Activated naive CD4-positive, alpha-beta T cell treated with anti-CD3 and anti-CD28 coated beads, Interleukin-2, amount 50 U/mL, for 16 hours (primary cell): ENCODE measurements at places on chromosomes 11 and 22.

- no peak for DNase-seq
Measured at GRCh38 chr22:45475063-45475747, 27.5 kb upstream of the FBLN1 start.

DNA sequence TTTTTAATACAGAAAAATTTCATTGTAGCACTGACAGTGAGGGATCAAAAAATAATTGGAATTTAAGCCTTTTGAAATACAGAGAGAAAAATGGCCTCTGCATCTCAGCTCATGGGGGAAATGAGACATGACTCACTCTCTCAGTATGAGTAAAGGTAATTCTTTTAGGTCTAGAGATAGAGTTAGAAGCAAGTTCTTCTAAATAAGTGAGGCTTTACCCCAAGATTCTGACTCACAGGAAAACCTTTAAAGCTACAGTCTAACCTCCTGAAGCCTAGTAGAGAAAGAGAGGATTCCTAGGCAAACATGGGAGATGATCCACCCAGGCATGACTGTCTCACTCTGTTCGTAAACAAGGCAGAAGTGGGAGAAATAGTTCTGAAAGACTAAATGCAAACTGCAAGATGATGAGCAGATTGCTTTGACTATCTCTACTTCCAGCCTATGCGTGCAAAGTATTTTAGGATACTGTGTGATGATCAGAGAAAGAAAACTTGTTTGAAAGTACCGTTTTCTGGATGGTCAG is 1003.3 kb upstream of the CCDC90B start:
- DNase-seq, result no peak

GRCh38 chr11:107197932-107198331 is 179.7 kb upstream of the GUCY1A2 start:
- DNase-seq, result no peak

GRCh38 chr11:77968337-77968736 is 26.1 kb downstream of the INTS4 start:
- DNase-seq, result no peak

DNA sequence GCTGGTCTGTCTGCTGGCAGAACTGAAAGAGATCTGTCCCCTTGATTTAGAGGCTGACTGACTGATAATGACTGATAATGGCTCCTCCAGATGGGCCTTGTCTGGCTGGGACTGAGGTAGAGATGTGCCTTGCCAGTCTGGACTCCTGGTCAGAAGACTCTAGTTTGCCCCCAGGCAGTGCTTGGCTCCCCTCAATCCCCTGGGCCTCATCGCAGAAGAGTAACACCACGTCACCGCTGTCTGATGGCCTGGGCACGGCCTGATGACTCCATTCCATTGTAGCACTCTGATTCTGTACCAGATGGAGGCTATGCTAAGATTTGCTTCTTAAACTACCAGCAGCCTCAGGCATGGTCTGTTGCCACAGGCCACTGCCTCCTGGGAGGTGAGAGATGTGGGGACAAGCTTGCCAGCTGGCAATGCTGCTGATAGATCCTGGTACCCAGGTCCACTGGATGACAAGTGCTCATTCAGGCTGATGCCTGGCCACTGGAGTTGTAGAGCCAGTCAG is 19.1 kb downstream of the CYB5R2 start:
- DNase-seq, result no peak

- no peak for DNase-seq
Measured at GRCh38 chr11:1059759-1060158, 14.9 kb upstream of the MUC2 start.

DNA sequence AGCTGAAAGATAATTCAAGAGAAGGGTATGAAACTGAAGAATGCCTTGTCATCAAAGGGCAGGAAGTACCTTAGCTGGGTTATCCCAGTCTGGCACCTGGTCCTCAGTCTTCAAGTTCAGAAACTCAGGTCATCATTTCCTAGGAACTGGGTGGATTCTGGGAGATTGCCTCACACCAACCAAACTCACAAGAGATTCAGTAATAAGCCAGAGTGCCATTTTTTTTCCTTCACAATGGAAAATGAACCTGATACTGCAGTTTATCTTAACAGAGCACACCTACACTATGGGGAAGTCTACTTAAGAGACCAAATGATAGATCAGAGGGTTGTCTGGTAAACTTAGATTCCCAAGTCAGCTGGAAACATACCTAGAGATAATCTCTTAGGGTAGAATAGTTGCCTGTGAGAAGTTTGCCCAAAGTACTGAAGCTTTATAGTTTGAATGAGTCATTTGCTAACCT is 3.8 kb upstream of the BUD13 start:
- DNase-seq, result no peak

DNA sequence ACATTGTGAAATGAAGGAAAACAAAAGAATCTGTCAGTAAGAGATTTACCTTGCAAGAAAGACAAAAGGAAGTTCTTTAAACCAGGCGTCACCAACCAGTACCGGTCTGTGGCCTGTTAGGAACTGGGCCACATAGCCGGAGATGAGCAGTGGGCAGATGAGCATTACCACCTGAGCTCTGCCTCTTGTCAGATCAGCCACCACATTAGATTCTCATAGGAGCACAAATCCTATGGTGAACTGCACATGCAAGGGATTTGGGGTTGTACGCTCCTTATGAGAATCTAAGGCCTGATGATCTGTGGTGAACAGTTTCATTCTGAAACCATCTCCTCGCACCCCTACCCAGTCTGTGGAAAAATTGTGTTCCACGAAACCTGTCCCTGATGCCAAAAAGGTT is 108.2 kb downstream of the CYP2R1 start:
- DNase-seq, result no peak

DNA sequence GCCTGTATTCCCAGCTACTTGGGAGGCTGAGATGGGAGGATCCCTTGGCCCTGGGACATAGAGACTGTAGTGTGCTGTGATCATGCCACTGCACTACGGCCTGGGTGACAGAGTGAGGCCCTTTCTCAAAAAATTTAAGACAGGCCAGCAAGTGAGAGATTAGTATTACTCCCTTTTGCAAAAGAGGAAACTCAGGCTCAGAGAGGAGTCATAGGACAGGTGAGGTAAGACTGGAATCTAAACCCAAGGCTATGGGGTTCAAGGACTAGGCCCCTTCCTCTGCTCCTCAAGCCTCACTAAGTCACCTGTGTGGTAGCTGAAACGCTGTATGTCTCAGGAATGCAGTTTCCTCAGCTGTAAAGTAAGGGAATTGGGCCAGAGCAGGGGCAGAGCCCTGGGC is 1.6 kb upstream of the P2RY2 start:
- no peak for DNase-seq

DNA sequence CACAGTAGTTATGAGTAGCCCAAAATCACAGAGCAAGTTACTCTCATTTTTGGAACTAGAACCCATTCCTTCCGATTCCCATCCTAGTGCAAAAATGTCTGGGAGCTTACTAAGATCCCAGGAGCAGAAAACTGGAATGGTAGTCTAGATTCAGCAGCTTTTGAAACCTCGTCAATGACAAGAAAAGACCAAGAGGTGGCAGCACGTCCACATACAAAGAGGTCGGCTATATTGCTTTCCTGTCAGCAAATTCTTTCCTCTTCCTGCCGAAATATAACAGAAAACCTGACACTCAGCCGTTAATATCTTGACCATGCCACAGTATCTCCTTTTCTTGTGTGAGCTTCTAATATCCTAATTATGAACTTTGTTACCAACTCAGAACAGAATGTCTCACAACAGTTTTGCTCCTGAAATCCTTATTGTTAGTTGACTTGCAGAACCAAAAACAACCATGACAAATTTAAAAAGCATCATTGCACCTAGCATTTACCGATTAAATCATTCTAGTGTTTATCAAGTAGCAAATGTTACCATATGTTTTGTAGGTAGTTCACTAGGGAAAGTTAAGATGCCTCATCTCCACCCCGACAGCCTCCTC is 92.8 kb upstream of the OR9G4 start:
- DNase-seq, result no peak

DNA sequence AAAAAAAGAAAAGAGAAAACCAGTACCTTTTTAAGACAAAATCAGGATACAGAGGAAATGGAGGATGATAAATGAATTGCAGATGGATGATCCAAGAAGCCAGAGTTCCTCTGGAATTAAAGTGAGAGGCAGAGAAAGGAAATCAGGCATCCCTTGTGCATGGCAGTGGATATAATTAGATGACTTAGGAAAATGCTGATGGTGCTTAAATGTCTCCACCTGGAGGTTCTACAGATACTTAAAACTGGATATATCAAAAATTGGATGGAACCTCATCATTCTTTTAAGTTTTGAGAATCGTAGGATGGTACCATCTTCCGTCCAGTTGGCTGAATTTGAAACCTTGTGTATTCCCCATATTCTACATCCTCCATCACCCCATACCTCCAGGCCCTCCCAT is 1040.0 kb downstream of the NTM start:
- no peak for DNase-seq

- no peak for DNase-seq
Measured at GRCh38 chr11:45901626-45902025, 5.4 kb downstream of the FREY1 start.

GRCh38 chr11:47359162-47359561 is 6.7 kb upstream of the MYBPC3 start:
- DNase-seq, result no peak

GRCh38 chr22:23204541-23205157 is 24.3 kb downstream of the BCR start:
- DNase-seq, result no peak

- DNase-seq, result no peak
Measured at GRCh38 chr11:16217631-16218030, 138.7 kb downstream of the SOX6 start.

DNA sequence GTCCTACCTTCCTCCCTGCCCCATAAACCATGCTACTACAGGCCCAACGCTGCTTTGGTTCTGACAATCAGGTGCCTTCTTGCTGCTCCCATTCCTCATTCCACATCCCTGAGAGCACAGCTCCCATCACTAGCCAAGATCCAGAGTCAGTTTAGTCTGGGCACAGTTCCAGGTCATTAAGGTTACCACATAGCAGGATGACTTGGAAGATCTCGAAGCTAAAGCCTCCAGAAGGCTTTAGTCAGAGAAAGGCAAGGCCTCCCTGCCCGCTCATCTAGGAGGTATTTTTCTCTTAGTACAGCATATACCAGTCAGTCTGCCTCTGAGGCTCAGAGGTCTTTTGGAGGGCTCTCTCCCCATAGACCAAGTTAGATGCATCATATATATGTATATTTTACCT is 30.3 kb downstream of the TRIM66 start:
- DNase-seq, result no peak

- DNase-seq, result no peak
Measured at GRCh38 chr11:128708660-128709059, 14.8 kb downstream of the FLI1 start.

DNA sequence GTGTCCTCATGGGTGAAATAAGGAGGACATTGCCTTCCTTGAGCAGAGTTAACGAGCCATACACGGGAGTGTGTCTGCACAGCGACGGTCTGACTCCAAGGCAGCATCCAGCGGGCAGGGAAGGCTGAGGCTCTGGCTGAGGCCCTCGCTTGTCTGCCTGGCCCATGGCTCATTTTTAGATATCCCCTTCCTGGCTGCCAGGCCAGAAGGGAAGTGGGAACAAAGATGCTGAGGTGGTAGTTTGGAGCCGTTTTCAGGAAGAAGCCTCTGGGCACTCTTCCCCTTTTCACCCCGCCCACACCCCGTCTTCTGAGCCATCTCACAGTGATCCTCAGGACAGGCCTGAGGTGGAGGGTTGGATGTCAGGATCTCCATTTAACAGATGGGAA is 3.0 kb upstream of the SLCO2B1 start:
- DNase-seq, result no peak
